ENCODE measurements at places on chromosomes 16 and 17.
A peak's percentile ranks its signal among the peaks of the same experiment; 100 is the strongest.

GRCh38 chr16:50297301-50298074, 31.1 kb downstream of the ADCY7 start:
- peak; percentile 14 for DNase-seq

GRCh38 chr16:68296291-68296690, 14.5 kb downstream of the SLC7A6OS start:
- DNase-seq = no peak

DNA sequence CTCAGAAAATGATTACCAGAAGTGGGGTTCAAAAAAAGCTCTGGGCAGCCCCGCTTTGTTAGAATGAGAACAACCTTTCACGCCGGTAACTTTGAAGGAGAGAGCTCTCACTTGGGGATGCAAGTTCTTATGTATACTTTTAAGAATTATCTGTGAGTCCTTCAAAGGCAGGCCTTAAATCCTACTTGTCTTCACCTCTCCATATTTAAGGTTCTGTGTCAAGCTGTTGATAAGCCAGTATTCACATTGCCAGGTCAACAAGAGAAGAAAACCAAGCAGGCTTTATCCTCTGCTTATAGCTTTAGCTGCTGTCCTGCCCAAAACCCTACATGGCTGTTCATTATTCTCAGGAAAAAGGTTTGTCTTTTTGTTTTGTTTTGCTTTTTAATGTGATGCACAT, 42.9 kb downstream of the CDRT4 start:
- DNase-seq = no peak

DNA sequence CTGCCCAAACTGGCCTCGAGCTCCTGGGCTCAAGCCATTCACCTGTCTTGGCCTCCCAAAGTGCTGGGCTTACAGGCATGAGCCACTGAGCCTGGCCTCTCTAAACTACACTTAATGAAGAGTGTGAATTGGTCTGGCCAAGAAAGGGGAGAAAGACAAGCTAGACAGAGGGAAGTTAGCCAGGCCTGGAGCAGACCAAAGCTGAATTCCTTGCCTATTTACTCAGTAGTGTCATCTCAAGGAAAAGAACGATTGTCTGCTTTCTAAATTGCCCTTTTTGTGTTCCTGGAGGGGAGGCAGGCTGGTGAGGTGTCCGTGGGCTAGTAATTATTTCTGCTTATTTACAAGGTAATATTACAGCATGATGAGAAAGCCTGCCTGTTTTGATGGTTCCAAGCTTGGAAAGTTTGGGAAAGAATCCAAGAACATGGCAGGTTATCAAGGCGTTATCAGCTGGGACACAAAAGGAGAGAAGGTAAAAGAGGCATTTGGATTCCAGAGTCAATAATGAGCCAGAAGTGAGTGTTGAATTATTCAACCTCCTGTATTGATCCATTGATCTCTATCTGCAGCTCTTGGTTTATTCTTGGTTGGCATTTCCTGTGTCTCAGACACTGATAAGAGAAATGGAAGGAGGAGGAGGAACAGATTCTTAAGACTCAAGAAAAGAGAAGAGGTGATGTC, 6.3 kb upstream of the CBFB start:
- peak; percentile 12 for DNase-seq

- DNase-seq = no peak
These were observed 22.7 kb upstream of the ATP5MC1 start for GRCh38 chr17:48869821-48870318.

- no peak for DNase-seq
These were observed 50.9 kb downstream of the CDH11 start for GRCh38 chr16:65070831-65071432.

DNA sequence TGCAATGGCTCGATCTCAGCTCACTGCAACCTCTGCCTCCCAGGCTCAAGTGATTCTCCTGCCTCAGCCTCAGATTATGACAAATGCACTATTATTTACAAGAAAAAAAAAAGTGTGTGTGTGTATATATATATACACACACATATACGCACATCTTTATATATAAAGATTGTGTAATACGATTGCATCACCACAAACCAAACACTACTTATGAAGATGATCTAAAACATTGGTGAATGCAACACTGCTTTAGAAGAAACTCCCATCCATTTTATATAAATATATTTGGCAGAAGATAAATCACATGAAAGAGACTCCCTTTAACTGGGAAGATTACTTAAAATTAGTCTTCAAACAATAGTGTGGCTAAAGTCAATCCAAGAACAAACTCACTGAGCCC, 96.7 kb downstream of the SYCE1L start:
- no peak for DNase-seq

DNA sequence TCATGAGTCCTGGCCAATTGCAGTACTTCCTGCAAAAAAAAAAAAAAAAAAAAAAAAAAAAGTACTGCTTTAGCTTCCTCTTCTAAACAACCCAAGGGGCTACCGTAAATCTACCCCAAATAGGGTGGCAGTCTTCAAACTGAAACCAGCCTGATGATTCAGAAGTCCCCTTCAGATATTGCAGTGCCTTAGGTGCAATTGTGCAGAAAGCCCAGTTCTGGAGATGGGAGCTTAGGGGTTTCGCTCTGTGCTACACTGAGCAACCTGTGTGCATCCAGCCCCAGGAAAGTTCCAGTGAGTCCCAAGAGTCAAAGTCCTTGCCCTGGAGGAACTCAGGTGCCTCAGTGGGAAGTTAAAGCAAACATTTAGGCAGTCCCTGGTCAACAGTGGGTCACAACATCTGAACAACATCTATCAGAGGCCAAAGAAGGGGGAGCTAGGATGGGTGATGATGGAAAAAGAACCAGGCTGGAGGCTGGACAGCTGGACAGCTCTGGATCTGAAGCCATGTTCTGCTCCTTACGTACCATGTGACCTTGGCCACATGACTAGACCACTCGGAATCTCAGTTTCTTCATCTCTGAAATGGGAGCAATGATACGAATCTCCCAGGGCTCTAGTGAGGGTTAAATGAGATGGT, 6.7 kb upstream of the CIITA start:
- no peak for DNase-seq

DNA sequence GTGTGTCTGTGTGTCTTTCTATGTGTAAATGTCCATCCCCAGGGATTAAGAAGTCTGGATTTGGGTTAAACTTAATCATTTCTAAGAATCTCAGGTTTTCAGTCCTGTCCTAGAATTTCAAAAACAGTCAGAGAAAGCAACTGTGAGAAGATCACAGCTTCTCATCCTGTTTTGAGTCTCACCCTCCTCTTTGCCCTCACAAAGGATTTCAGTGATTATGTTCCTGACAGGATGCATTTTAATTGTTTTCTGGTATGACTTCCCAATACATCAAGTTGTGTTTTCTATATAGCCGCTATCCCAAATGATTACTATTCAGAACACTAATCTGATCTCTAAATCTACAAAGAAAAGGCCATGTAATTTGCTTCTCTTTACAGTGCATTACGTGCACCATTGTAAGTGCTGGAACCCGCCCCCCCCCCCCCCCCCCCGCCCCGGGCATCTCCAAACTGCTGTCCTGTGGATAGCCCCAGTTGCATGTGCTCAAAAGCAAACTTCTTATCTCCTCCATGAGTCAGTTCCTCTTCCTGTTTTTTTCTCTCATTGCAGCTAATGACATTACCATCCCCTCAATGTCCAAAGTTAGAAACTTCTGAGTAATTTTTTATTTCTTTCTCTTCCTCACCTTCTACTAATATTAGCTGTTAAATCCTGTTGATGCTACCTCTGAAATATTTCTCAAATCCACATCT, 73.9 kb downstream of the CDH13 start:
- no peak for DNase-seq

- no peak for DNase-seq
These were observed 184.9 kb downstream of the PARN start for GRCh38 chr16:14444979-14445810.

GRCh38 chr17:32192379-32192778, 50.1 kb downstream of the RHOT1 start:
- DNase-seq = no peak

DNA sequence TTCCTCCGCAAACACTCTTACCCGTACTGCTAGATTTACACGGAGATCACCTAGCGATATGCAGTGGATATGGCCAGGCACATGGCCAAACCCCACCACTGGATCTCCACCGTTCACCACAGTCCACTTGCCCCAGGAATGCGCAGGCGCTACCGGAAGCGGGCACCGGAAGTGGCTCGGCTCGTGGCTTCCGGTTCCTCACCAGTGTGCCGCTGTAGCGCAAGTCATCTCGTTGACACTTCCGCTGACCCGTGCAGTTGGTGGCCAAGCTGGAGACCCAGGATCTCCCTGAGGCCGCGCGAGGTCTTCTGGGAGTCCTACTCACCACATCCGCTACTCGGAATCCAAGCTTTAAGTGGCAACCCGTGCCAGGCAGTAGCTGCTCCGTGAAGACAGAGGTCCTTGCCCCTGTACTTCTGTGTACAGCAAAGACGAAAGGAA, 11.5 kb downstream of the ZNF597 start:
- peak; percentile 72 for DNase-seq

GRCh38 chr17:81844327-81844851, 9.5 kb upstream of the PPP1R27 start:
- no peak for DNase-seq

GRCh38 chr16:16075488-16076422, 126.3 kb downstream of the ABCC1 start:
- no peak for DNase-seq

DNA sequence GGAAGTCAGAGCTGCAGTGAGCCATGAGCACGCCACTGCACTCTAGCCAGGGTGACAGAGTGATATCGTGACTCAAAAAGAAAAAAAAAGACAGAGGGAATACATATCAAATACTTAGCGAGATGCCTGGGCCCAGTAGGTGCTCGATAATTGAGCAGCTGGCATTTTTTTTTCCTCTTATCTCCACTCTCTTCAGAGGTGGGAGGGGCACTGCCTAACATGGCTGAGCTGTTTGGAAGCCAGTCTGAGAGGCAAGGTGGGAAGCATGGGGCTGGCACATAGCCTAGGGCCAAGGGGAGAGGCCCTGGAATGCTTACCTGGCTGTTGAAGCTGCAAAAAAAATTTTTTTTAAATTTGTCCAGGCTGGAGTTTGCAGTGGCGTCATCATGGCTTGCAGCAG, 38.4 kb downstream of the HIC1 start:
- no peak for DNase-seq

DNA sequence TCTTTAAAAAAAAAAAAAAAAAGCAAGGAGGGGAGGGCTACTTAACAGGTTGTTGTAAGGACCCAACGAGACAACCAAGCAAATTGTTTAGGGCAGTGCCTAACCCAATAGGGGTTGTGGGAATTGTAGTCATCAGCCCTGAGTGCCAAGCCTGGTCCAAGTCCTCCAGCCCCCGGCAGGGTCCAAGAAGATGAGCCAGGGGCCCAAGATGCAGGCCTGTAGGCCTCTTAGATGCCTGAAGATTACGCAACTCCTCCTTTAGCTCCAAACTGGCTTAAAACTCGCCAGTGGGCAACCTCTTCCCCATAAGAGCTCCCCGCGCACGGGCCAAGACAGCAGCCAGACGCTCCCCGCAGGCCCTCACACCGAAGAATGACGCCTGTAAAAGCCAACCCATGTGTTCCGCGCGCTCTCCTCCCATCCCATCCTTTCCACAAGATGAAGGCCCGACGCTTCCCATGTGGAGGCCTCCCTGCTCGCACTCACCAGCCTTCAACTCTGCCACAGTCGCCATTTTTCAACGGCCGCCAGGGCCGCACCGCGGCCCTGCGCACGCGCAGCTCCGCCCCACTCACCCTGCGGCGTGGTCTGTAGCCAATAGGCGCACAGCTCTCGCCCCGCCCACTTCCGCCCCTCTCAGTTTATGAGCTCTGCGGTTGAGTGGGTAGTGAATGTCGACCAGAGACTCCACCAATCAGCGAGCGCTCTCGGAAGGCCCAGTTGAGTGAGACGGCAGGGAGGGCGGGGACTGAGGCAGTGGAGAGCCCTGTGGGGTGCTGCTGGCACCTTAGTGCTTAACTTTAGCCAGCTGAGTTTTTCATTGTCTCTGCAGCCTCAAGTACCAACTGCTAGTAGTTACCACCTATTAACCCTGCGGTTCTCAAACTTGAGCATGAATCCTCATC, at the start of gene CEP20:
TSS of gene CEP20 (minus strand) at position 532 of the 905 bp plus-strand sequence. CDS start at position 514, 18 bp downstream.
- DNase-seq = peak; percentile 99

DNA sequence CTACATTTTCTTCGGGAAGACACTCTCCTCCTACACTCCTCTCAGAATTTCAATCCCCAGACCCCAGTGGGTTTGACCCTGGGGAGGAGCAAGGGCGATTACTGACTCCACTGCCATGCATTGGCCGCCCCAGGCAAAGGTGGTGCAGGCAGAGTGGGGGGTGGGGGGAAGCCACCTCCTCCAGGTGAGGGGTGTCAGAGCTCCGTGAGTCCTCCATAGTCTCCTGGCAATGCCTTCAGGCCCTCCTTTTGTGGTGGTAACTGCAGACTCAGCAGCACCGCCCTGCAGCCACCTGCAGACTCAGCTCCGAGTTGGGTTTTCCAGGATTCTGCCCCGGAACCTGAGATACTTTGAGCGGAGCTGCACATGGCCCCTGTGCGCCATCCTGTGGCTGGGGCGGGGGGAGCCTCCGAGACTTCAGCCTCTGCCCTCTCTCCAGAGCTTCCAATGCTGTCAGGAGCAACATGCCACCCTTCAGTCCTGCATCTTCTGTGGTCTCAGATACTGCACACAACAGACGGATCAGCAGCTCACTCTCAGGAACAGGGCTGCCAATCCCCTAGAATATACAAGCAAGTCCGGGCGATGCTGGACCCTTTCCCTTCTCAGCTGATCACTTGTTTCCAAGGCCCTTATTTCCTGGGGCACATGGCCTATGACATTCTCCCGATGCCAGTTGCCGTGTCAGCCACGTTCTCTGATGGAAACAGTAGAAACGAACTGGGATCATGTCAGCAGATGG, 2.4 kb upstream of the SLC47A2 start:
- no peak for DNase-seq

- no peak for DNase-seq
These were observed 5.1 kb upstream of the LGALS9 start for GRCh38 chr17:27625856-27626255.

GRCh38 chr16:10370096-10370726, 15.7 kb upstream of the ATF7IP2 start:
- no peak for DNase-seq

DNA sequence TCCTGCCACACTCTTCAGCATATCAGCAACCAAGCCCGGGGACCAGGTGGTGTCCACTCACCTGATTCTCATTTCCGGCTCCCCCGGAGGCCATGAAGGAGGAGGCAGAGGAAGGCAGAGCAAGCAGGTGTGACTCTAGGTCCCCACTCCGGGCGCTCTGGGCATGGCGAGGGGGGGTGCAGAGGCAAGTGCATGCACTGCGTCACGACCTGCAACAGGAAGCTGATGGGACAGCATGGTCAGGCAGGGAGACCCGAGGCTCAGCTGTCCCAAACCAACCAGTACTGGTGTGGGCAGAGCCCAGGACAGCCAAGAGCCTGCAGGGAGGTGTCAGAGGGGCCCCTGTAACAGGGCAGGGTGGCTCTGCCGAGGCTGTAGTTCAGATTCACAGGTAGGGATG, 2.1 kb upstream of the ENGASE start:
- peak; percentile 20 for DNase-seq

DNA sequence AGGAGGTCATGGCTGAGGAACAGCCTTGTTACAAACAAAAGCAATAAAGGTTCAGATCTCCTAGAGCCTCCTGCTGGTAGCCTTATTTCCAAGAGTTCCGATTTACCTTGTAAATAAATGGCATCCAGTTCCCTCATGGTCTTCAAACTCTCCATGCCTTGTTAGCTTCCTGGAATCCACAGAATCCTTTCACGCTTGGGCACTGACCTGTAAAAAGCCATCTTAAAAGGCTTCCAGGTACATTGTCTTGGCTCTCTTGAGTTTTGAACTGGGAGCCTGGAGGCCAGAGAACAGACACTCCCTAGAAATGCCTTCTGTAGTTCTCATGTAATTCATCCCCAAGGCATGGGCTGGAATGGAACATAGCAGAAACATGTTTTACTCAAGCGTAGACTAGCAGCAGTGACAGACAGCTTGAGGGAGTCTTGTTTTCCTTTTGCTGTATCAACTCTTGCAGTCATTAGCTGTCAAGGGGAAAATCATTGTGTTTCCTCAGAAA, 207.9 kb downstream of the SNX29 start:
- DNase-seq = no peak

Data from activated naive CD8-positive, alpha-beta T cell treated with anti-CD3 and anti-CD28 coated beads, Interleukin-2, amount 10 ng/mL, durations not matched to agents 7 days and 5 days (primary cell).